Central memory CD8-positive, alpha-beta T cell (primary cell): ENCODE measurements at places on chromosomes 13 and 19.

GRCh38 chr13:30697996-30698401, 37.3 kb upstream of the ALOX5AP start:
- no peak for DNase-seq

DNA sequence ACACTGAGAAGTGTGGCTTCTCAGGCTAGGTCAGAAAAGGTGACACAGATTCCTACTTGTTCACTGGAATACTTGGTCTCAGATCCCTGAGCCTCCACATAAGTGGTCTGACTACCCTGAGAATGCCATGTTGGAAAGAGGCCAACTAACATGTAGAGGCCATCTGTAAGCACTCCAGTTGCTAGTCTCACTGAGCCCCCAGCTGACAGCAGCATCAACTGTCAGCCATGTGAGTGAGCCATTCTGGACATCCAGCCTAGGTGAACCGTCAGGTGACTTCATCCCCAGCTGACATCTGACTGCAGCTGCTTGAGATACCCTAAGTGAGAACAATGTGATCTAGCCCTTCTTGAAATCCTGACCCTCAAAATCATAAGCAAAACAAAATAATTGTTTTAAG, 18.1 kb upstream of the ARL11 start:
- no peak for DNase-seq

DNA sequence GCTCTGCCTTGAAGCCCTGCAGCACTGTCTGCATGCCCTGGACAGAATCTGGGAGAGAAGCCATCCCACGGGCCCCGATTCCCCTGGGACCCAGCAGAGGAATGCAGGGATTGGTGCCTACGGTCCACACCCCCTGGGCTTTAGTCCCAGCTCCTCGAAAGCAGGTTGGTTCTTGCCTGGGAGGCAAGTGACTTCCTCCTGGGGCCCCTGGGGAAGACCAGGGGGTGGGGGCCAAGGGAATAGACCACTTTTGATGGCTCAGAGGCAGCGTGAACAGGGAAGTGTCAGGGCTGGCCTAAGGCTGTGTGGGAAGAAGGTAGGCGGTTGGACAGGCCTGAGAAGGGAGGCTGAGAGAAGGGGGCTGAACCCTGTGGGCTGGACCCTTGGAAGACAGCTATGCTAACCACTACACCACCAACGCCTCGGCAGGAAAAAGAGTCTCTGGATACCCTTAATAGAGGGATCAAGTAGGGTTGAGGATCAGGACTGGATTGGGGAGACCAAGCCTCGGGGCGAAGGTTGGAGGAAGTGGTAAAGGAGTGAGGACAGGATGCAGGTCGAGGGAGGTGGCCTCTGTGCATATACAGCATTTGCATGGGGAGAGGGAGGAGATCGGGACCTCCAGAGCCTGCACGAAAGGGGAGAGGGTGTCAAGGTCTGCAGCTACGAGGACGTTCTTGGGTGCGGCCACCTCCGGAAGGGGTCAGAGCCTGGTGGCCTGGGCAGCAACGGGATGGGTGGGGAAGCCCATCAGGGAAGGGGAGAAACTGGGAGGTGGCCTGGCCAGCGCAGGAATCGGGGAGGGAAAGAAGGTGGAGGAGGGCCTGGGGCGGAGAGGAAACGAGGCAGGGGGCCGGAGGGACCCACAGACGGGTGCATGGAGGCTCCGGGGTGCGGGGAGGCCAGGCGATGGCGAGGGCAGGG, 709 bp downstream of the DPP9 start:
- DNase-seq = no peak

GRCh38 chr13:20051366-20051765, 92.8 kb downstream of the ZMYM2 start:
- no peak for DNase-seq

DNA sequence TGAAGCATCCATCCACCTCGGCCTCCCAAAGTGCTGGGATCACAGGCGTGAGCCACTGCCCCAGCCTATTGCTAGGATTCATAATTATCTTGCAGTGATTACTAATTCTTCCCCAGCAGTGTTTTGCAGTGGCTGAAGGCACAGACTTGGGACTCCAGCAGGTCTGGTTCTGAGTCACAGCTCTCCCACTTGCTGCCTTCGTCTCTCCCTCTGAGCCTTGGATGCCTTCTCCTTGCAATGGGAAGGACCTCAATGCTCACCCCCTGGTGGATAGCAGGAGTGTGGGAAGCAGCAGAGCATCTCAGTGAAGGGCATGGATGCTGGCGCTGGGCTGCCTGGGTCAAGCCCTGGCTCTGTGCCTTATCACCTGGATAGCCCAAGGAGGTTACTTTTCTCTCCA, 37.6 kb upstream of the SHKBP1 start:
- DNase-seq = no peak

- no peak for DNase-seq
These were observed 88.1 kb downstream of the STOML3 start for GRCh38 chr13:38902551-38902950.

GRCh38 chr19:1668486-1669270, 16.3 kb upstream of the TCF3 start:
- DNase-seq = no peak

GRCh38 chr13:103671547-103671946, 605.3 kb upstream of the SLC10A2 start:
- no peak for DNase-seq

DNA sequence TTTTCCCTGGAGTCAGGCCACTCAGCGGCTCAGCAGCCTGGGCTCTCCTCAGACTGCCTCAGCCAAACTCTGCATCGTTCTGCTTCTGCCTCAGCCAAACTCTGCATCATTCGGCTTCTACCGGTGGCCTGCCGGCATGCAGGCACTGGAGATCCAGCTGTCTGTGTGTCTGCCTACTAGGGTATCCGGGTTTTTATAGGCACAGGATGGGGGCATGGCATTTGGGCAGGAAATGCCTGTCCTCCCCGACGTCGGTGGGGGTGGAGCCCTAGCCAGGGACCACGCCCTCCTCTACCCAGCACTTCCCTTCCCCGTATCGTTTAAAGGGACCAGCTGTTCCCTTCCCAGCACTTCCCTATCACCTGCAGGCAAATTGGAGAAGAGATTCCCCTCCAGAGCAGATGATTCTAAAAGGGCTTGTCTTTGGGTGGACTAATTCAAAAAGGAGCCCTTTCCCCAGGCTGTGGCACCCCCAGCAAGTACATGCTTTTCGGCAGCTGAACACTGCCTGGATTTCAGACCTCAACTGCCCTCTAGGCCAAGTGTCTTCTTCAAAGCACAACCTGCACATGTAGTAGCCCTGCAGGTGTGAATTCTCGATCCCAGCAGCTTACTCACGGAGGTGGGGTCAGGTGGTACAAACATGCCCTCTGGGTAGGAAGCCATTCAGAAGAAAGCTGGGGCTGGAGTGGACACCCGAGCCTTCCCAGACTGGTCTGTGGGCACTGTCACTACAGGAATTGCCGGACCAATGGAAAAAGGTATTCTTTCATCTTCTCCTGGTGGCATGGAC, 25.4 kb upstream of the GPR12 start:
- peak; percentile 51 for DNase-seq

DNA sequence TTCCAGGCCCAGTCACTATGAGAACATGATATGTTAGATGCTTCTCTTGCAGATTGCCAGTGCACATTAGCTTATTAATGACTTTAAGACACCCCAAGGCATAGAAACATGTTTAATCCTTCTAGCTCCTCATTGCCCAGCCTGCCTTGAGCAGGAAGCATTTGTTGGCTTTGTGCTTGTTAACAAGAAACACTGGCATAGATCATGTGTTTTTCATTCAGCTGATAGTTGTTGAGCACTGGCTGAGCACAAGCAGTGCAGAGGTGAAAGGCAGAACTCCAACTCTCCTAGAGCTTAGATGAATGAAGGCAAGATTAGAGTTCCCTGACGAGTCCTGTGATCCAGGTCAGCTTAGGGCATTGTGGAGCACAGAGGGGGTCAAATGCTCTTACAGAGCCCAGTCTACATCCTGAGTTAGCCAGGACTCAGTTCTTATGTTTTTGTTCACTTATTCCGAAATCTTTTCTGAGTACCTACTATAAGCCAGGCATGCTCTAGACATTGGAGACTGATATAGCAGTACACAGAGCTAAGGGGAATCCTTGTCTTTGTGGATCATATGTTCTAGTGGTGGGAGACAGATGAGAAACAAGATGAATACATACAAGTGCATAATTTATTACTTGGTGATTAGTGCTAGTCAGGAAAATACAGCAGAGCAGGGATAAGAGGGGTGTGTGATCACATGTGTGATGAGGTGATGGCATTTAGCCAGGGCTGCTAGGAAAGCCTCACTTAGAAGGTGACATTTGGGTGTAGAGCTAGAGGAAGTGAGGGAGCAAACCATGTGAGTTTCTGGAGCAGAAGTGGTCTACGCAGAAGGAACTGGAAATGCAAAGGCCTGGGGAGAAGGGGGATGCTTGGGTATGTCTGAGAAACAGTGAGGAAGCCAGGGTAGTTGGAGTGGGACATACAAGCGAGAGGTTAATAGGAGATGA, 101.2 kb downstream of the WASF3 start:
- no peak for DNase-seq

DNA sequence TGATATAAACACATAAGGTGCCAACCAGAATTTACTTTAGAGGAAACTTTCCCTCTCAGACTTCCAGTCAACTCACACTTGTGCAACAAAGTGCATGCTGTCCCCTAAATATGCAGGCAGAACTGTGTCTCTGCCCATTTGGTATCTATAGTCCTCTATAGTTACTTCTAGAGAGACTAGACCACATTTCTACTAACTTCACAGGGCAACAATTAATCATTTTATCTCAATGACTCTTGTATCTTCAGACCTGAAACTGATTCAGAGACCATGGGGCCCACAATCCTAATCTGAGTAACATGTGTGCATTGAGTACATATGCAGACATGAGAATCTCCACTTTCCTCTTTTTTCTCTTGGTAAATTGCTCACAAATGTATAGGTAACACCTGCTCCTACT, 158.1 kb downstream of the ZNF486 start:
- no peak for DNase-seq

DNA sequence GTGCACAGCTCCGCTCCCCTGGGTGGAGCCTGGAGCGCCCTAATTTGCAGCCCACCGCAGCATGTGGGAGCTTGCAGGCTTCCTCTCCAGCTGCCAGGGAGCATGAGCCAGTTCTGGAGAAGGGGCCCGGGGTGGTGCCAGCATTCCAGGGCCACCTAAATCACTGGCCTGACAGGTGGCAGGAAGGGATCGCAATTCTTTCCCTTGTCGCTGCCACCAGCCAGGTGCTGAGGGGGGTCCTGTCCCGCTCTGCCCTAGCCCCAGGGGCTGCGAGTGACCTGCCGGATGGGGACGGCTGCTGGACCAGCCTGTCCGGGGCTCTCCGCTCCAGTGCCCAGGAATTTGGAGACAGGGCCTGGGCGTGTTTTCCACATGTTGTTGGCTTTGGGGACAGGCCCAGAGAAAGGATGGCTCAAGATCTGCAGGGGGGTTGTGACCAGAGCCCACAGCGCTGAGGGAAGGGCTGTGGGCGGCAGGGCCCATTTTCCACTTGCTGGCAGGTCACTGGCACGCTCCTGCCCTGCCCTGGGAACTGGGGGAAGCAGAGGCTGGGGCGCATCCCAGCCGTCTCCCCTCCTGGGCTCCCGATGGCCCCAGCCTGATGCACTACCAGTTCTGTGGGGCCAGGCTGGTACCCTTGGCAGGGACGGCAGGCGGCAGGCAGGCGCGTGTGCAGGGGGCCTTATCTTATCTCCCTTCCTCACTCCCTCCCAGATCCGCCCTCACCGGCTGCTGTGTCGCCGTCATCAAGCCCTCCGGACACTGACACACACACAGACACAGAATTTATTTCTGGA, 9.5 kb downstream of the NDUFA11 start:
- DNase-seq = no peak

- no peak for DNase-seq
These were observed 32.8 kb upstream of the LRCH1 start for GRCh38 chr13:46520166-46520565.

GRCh38 chr19:45468803-45469131, 971 bp downstream of the FOSB start:
- DNase-seq = no peak

DNA sequence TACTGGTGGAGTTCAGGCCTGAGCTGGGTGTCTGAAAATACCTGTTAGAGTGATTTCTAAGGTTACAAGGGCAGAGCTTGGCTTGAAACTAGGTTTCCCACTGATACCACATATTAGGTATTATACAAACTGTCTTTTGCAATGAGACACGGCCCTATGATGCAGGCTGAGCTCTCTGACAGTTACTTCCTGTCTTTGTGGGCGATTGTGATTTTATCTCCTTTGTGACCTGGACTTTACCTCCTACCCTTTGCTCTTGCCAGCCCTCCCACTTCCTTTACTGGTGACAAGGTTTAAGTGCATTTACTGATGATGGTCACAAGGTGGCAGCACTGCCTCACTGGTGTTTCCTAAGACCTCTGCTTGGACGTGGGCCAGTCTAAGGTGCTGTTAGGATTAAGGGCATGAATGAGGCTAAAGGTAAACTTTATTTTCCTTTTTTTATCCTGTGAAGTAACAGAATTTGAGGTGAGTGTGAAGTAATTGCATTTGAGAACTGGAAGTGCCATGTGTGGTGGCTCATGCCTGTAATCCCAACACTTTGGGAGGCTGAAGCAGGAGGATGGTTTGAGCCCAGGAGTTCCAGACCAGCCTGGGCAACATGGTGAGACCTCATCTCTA, 7.7 kb upstream of the CXCL17 start:
- DNase-seq = peak; percentile 78

- DNase-seq = no peak
These were observed 351.7 kb downstream of the SPRY2 start for GRCh38 chr13:79989217-79989661.

GRCh38 chr19:46176116-46176860, 28.2 kb downstream of the IGFL2 start:
- no peak for DNase-seq

GRCh38 chr13:94987869-94988268, 275.5 kb upstream of the SOX21 start:
- DNase-seq = no peak

DNA sequence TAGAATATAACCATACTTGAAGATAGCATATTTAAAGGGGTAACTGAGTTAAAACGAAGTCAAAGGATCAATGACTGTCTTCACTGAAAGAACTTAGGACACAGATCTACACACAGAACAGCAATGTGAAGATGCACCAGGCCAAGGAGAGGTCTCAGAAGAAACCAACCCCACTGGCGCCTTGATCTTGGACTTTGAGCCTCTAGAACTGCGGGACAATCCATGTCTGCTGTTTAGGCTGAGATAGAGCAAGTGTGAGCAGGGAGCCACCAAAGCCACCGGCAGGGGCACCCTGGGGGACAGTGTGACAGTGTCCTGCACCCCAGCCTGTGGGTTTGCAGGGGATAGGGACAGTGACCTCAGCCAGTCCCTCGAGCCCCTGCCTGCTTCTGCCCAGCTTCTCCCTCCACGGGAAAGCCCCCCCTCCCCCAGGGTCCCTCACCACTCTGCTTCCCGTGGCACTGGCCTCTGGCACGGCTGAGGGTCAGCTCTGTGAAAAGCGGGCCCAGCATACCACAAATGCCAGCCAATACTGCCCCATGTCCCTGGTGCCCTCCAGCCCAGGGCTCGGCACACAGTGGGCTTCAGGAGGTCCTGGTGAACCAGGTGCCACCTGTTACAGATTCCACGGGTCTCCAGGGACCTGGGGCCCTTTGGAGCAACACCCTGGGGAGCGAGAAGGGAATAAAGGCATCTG, 40.8 kb downstream of the KLF2 start:
- DNase-seq = no peak
